Smooth muscle cell of the umbilical artery (primary cell): ENCODE measurements at places on chromosomes 1 and 21. TPM values are rescaled to one million over a fixed set of nuclear protein-coding genes. Genes with fewer than 3 reads are reported as not detected.

Gene BROX
- total RNA-seq = 33.6 and 45.0 TPM in 2 replicates

Gene CNR2
- total RNA-seq = not detected in 2 replicates

Gene MAD2L2
- total RNA-seq = 26.7 and 38.0 TPM in 2 replicates

Gene OR2T35
- total RNA-seq = not detected in 2 replicates

Gene PIK3CD
- total RNA-seq = 5.3 and 14.6 TPM in 2 replicates

Gene IFI44L
- 1.6 and 4.8 TPM in 2 replicates for total RNA-seq

Gene RIMS3
- under 0.01 and 0.09 TPM in 2 replicates for total RNA-seq

Gene HES4
- total RNA-seq = 6.2 and 7.9 TPM in 2 replicates

Gene CHIA
- total RNA-seq = under 0.01 TPM in 1 of 2 replicates, not detected in the other

Gene GBP2
- total RNA-seq = 6.7 and 19.9 TPM in 2 replicates

Gene IBA57
- 4.8 and 8.3 TPM in 2 replicates for total RNA-seq

Gene PRMT6
- total RNA-seq = 11.9 and 15.4 TPM in 2 replicates

Gene DNAJC6
- total RNA-seq = 0.89 and 2.0 TPM in 2 replicates

Gene GUCA2A
- not detected in 2 replicates for total RNA-seq

Gene RGS13
- not detected in 2 replicates for total RNA-seq

Gene ZNF683
- not detected in 2 replicates for total RNA-seq

Gene RYR2
- under 0.01 TPM in 2 replicates for total RNA-seq

Gene BATF3
- total RNA-seq = 0.42 and 0.59 TPM in 2 replicates

Gene CA6
- total RNA-seq = not detected in 2 replicates

Gene RORC
- not detected in 2 replicates for total RNA-seq

Gene GPR89A
- total RNA-seq = 30.6 and 43.7 TPM in 2 replicates

Gene PCAT6
- 0.78 and 0.89 TPM in 2 replicates for total RNA-seq

Gene LCE3A
- total RNA-seq = not detected in 2 replicates

Gene CD2
- total RNA-seq = not detected in 2 replicates

Gene MRAP
- not detected in 2 replicates for total RNA-seq
